CD4-positive, alpha-beta T cell (primary cell): ENCODE measurements at places on chromosomes 13 and 19. TPM values are rescaled to one million over a fixed set of nuclear protein-coding genes. Genes with fewer than 3 reads are reported as not detected.

DNA sequence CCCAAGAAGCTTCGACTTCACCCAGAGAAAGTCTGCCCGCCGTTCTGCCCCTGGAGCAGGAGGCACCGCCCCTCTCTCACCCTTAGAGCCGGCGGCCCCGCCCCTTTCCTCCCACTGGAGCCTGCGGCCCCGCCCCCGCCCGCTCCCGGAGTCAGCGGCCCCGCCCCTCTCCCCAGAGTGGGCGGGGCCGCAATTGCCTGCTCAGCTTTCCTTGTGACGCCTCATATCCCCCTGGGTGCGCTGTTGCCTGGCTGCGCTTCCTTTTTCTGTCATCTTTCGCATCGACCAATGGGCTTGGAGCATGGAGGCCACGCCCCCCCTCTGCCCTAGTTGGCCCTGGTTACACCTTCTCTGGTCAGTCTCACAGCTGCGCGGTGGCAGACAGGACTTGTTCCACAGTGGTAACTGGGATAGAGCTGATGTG, 38.2 kb upstream of the ZNF492 start:
- H3K36me3 ChIP-seq: no peaks in the 10 kb centered on the region
- DNase-seq: no peak
- H3K27me3 ChIP-seq: peaks cover 2% of the 10 kb centered on the region

- no peaks in the 10 kb centered on the region for H3K36me3 ChIP-seq
- DNase-seq: no peak
- peaks cover 32% of the 10 kb centered on the region for H3K4me1 ChIP-seq
- no peak overlapping the region for H3K27ac ChIP-seq
- no peaks in the 10 kb centered on the region for H3K27me3 ChIP-seq
Measured at GRCh38 chr13:48146122-48146521, 51.2 kb upstream of the MED4 start.

DNA sequence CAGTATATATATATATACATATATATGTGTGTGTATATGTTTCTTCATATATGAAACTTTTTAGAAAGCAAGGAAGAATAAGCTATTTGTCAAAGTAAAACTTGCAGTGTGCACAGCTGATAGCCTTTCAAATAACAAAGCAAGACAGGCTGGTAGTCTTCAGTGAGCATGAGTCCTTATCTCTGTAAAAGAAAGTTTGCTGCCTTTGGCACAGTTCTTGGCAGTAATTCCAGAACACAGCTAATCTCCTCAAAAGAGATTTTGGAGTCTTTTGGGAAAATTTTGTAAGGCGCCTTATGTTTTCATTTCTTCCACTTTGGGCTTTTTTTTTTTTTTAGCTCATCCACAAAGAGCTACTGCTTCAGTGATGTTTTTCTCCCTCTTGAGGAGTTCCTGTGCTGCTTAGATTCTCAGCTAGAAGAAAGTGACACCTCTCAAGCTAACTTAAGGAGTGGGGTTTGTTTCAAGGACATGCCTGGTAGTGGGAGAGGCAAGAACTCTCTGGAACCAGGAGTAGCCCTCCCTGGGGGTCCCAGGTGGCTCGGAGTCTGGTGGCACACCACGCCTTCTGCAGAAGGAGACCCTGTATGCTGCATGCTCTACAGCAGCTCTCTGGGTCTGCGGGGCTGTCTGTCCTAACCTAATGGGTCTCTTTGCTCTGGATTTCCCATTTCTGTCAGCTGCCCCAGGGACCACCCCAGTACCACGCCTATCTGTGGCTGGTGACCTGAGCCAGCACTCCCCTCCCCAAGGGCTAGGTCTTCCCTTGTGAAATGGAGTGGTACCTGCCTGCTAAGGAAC, 58.8 kb downstream of the TNFRSF19 start:
- DNase-seq: no peak
- no peaks in the 10 kb centered on the region for H3K36me3 ChIP-seq
- H3K27me3 ChIP-seq: peaks cover 2% of the 10 kb centered on the region
- H3K27ac ChIP-seq: no peak overlapping the region
- H3K4me3 ChIP-seq: no peak overlapping the region

DNA sequence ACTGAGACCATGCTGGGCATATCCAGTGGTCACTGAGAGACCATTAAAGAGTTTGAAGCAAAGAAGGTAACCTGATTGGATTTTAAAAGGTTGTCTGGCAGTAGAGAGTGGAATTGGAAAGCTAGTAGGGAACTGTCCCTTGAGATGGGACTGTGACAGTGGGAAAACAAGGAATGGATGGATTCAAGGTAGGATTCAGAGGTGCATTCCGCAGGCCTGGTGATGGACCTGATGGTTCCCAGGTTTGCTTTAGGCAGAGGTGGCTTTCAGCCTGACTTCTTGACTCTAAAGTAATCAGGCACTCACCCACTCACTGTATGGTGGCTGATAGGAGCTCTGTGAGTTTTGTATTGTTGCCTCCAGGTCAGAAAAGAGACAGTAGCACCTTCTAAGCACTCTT, 73.0 kb downstream of the DHRS12 start:
- H3K36me3 ChIP-seq: peaks cover 20% of the 10 kb centered on the region
- no peaks in the 10 kb centered on the region for H3K27me3 ChIP-seq
- DNase-seq: no peak
- no peak overlapping the region for H3K4me3 ChIP-seq

DNA sequence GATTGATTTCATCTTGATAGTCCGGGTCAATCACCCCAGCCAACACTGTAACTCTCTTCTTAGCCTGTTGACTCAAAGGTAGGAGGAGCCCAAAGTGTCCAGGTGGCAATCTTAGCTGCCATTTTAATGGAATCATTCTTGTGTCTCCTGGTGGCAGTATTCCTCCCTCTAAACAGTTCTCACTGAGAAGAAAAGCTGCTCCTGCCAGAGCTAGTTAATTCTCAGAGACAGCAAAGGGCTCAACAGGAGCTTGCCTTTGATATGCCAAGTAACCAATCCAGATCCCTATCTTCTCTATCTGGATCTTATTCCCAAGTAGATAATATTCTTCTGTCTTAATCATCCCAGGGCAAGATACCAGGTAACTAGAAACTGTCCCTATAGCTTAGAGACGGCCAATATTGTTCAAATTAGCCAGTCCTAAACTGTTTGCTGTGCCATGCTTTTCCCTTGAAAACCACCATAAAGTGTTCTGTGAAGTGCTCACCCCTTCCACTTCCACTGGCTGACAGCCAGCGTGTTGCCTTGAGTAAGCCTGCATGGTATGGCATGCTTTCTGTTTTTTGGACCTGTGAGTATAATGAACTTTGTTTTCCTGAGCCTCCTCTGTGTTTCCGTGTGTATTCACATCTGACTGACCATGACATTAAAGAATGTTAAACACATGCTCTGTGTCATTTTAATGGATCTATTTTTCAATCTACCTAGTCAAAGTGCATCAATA, 463.7 kb upstream of the SLITRK5 start:
- no peak for DNase-seq
- H3K27ac ChIP-seq: no peak overlapping the region
- H3K36me3 ChIP-seq: no peaks in the 10 kb centered on the region
- H3K27me3 ChIP-seq: no peaks in the 10 kb centered on the region
- H3K4me3 ChIP-seq: no peak overlapping the region

- no peaks in the 10 kb centered on the region for H3K36me3 ChIP-seq
- no peak overlapping the region for H3K4me3 ChIP-seq
- H3K27ac ChIP-seq: no peak overlapping the region
- H3K27me3 ChIP-seq: peaks cover 31% of the 10 kb centered on the region
- DNase-seq: no peak
Measured at GRCh38 chr13:25187596-25187995, 15.5 kb upstream of the AMER2 start.

DNA sequence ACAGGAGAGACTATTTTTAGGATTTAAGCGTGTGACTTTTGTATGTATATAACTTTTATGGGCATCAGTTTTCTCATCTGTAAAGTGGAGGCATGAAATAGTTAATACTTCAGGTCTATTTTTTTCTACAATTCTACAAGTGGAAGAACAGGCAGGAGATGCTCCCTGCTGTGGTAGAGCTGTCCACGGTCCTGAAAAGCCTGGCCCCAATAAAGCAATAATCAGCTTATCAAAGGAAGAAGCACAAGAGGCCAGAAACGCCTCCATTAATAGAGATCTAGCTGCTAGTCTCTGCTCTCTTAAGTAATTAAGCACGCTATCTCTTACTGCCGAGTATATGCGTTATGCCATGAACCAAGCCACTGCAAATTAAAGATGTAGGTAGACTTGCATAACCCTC, 28.0 kb upstream of the WASF3 start:
- H3K27ac ChIP-seq: no peak overlapping the region
- no peaks in the 10 kb centered on the region for H3K27me3 ChIP-seq
- no peaks in the 10 kb centered on the region for H3K4me1 ChIP-seq
- DNase-seq: peak; percentile 11

DNA sequence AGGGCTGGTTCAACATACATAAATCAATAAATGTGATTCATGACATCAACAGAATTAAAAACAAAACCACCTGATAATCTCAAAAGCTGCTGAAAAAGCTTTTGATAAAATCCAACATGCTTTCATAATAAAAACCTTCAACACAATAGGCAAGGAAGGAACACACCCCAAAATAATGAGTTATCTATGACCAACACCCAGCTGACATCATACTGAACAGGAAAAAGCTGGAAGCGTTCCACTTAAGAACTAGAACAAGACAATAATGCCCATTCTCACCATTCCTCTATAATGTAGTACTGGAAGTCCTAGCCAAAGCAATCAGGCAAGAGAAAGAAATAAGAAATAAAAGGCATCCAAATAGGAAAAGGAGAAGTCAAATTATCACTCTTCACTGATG, 116.2 kb upstream of the FREM2 start:
- H3K36me3 ChIP-seq: no peaks in the 10 kb centered on the region
- H3K4me3 ChIP-seq: no peak overlapping the region
- no peak for DNase-seq
- no peaks in the 10 kb centered on the region for H3K27me3 ChIP-seq
- H3K27ac ChIP-seq: no peak overlapping the region

Gene HSPB6
- not detected for total RNA-seq

Gene URAD
- not detected for total RNA-seq

Gene NPAS1
- 1.1 TPM for total RNA-seq

Gene CYP4F3
- not detected for total RNA-seq

Gene PTPRS
- 5.3 TPM for total RNA-seq

Gene SYNGR4
- not detected for total RNA-seq

Gene VSTM2B
- not detected for total RNA-seq

Gene ARHGAP45
- total RNA-seq: 861 TPM
